ENCODE measurements at places on chromosomes 13 and 19.
A peak's percentile ranks its signal among the peaks of the same experiment; 100 is the strongest.

DNA sequence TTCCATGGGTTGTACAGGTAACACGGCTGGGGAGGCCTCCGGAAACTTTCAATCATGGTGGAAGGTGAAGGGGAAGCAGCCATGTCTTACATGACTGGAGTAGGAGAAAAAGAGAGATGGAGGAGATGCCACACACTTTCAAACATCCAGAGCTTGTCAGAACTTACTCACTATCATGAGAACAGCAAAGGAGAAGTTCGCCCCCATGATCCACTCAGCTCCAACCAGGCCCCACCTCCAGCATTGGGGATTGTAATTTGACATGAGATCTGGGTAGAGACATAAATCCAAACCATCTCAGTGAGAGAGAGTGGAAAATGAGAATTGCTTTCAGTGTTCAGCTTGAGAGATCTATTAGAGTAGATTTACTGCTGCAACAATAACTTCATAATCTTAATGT lies 210.9 kb downstream of the NDFIP2 start:
- DNase-seq = no peak

DNA sequence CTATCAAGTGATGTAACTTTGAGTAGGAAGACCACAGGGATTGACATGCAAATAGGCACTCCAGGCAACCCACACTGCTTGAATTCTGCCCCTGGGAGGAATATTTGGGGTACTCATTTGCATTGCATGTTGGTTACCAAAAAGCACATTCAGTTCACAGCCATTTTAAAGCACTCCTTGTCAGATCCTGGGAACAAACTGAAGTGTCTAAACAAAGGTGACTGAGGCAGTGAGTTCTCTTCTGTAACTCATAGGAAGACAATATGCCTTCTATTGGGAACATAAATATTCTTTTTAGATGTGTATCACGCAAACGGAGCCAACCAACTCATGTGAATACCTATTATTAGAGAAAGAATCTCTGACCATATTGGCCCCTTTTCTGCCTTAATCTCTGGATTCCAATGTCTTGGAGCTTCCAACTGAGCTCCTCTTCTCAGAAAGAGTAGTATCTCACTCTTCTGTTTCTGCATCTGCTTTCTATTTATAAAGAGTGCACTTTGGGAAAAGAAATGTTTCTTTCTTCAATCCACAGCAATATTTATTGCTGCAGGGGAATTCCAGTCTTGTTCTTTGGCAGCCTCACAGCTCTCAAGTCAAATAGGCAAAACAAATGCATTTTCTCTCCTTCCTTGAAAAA lies 125.7 kb upstream of the NBEA start:
- DNase-seq = peak; percentile 28

DNA sequence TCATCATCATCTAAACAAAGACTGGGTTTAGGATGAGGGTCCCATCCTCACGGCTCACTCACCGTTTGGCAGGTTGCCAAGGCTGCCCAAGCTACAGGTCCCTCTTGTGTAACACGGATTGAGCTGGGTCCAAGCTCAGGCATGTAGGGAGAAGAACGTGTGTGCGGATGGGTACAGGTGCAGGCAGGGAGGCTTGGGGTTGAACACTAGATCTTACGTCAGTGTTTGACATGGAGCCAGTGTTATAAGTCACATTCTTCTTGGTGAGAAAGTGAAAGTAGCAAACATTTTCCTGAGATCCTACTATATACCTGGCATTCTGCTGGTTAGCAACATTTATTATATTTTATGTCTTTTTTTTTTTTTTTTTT lies 136.8 kb upstream of the RNF113B start:
- no peak for DNase-seq

DNA sequence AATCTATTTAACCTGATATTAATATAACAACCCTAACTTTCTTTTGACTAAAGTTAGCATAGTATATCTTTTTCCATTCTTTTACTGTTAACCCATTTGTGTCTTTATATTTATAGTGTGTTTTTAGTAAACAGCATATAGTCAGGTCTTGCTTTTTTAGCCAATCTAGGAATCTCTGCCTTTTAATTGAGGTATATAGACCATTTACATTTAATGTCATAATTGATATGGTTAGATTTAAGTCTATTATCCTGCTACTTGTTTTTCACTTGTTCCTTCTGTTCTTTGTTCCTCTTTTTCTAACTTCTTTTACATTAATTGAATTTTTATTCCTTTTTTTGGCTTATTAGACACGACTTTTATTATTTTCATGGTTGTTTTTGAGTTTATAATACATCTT lies 174.4 kb downstream of the KCTD15 start:
- DNase-seq = no peak

GRCh38 chr19:16637535-16637934 lies 9.5 kb upstream of the MED26 start:
- no peak for DNase-seq

- DNase-seq = peak; percentile 100
These were observed at the start of gene JOSD2 for GRCh38 chr19:50511069-50511822. TSS of gene JOSD2 (minus strand) at chr19:50511191. CDS start at chr19:50510431, 760 bp downstream.

GRCh38 chr19:35076657-35077056 lies 35.1 kb downstream of the HPN start:
- no peak for DNase-seq

All from choroid plexus epithelial cell (primary cell).